ENCODE measurements at places on chromosomes 11 and 22.

DNA sequence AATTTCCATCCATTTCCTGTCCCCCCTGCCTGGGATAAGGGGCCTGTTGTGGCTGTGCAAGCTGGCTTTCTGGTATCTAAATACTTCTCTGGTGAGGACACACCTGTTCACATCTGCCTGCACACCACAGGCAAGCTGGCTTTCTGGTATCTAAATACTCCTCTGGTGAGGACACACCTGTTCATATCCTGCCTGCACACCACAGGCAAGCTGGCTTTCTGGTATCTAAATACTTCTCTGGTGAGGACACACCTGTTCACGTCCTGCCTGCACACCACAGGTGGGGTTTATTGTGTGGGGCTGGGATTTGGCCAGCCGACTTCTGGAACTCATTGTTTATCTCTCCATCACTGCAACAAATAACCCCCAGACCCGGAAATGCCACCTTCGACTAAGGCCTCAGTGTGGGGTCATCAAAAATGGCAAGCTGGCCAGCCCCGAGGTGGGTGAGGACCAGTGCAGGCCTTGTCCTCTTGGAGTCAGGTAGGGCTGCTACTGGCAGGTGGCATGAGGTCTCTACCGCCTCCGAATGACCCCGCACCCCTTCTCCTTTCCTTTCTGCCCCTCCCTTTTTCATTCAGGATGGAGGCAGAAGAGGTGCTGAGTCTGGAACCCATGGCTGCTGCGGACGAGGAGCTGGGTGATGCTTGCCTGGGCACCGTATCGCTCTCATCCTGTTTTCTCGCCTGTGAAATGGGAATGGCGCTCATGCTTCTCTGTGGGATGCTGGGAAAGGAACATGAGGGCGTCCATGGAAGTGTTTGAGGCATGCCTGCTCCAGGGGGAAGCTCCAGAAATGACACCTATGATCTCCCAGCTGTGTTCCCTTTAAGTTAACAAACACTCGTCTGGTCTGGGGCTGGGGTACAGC lies 43.5 kb upstream of the MYEOV start:
- DNase-seq, result no peak

GRCh38 chr22:50076646-50077535 lies 8.3 kb downstream of the MLC1 start:
- no peak for DNase-seq

GRCh38 chr11:134037046-134037908 lies 31.6 kb upstream of the JAM3 start:
- no peak for DNase-seq

DNA sequence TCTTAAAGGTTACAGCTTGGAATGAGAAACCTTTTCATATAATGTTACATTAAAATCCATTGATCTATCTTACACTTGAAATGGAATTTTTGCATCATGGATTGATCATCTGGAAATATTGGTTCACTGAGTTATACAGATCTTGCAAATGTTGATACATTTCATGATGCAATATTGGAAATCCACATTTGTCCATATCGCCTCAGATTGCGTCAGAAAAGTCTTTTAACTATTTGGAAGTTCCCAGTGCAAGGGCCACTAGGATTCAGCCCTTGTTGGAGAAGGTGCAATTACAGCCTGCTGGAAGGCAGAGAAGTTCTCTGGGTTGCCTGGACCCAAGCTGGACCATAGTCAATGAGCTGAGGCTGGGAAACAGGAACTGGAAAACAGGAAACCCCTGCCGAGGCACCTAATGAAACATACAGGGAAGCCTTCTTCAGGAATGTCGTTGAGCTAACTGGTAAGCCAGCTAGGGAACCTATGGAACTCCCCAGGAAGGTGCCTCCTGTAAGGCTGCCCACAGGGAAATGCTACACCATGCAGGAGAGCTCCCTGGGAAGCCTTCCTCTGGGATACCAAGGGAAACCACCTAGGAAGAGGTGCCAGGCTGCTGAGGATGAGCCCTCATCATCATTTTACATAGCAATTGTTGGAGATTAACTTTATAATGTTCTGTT lies 600.4 kb upstream of the CADM1 start:
- DNase-seq, result no peak

DNA sequence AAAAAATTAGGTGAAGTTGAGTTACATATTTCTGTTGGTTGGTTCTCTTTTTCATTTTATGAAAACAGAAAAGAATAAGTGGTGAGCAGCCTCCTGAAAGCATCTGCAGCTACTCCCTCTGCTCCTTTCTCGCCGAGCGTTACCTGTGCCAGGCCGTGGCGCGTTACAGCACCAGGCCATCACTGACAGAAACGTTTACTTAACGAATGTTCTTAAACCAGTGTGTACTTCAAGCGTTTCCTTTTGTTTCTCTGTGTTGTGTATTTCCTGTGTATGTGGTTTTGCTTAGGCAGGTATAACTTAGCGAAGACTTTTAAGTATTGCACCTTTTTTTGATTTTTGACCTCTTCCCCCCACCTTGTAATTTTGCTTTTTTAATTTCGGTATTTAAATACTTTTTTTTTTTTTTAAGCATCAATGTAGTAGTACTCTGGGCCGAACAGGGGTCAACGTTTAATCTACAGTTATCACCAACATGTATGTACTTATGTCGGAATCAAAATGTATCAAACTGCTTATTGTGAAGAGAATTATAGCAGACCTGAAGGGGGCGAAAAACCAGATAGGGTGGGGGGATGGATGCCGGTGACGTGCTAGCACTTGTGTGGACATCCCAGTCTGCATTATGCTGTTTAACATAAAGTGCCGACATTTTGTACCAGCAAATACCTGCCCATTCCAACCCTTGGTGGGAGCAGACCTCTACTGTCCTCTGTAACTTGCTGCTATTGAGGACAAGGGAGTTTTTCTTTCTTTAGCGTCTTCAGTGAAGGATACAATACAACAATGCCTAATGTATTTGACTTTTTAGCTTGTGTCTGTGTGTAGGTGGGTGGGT lies 21.6 kb upstream of the ADSL start:
- DNase-seq, result no peak

- peak; percentile 53 for DNase-seq
Observed at GRCh38 chr11:128506999-128507611, 80.3 kb downstream of the ETS1 start.

- no peak for DNase-seq
Observed at GRCh38 chr11:15434529-15434928, 319.8 kb downstream of the INSC start.

DNA sequence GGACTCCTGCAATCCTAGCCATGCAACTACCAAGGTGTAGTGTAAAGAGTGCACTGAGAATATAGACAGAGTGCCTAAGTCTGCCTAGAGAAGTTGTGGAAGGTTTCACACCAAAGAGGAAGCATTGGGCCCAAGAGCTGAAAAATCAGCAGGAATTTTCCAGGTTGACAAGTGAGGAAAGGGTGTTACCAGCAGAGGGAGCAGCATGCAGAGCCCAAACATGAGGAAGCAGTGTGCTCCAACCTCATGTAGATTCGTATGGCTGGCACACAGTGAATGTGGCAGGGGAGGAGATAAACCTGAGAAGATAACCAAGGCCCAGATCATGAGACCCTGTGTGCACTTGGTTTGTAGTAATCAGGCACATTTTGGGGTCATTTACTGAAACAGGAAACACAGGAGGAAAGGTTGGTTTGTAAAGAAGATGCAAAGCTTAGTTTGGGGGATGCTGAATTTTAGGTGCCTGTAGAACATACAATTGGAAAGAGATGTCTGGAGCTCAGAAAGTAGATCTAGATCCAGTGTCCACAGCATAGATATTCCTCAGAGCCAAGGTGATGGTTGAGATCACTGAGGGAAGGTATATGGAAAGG lies 1.7 kb downstream of the HPX start:
- no peak for DNase-seq

GRCh38 chr11:76795290-76795935 lies 12.3 kb downstream of the TSKU start:
- DNase-seq, result no peak

DNA sequence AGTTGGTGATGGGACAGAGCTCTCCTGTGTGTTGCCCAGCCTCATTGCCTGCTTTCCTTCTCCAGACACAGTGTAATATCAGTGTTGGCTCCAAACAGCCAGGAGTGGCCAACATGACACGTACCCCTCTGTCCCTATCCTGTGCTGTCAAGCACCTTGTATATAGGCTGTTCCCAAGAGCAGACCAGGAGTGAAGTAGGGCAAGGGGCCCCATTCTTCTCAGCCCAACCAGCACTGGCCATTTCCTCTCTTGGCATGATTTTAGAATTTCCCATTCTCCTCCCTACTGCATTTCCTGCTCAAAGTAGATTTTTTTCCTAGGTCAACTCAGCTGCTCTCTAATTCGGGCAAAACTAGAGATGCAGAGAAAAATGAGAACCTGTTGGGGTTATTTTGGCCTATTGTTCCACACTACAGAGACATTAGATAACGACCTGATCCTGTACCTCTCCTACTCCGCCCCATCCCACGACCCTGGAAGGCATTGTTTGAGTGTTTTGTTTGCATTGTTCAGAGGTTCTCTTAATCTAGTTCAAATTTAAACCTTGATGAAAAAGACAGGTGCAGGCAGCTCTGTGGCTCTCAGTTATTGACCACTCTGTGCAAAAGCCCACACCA lies 95.6 kb downstream of the RASSF10 start:
- no peak for DNase-seq

DNA sequence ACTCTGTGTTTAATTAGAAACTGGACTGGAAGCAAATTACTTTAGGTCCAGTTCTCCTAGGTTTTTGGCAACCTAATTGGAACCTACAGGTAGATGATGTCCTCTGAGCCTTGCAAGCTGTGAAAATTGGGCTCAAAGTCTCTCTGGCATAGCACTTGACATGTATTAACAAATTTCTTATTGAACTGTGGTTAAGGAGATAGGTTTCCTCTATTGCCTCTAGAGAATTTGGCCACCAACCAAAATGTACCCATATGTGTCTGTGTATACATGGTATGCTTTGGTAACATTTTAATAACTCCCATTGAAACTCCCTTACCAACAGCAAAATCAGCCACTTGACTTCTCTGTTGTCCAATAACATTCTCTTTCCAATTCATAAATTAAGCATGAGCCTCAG lies at the start of gene OR4D10:
Gene OR4D10, plus strand, starts transcription at position 301 of the 400 bp plus-strand sequence. CDS start 4,115 bp downstream, outside the sequence.
- DNase-seq, result no peak

- DNase-seq, result no peak
Observed at GRCh38 chr11:44858796-44859527, 91.7 kb downstream of the TP53I11 start.

GRCh38 chr11:91798240-91798639 lies 426.4 kb upstream of the FAT3 start:
- DNase-seq, result no peak

DNA sequence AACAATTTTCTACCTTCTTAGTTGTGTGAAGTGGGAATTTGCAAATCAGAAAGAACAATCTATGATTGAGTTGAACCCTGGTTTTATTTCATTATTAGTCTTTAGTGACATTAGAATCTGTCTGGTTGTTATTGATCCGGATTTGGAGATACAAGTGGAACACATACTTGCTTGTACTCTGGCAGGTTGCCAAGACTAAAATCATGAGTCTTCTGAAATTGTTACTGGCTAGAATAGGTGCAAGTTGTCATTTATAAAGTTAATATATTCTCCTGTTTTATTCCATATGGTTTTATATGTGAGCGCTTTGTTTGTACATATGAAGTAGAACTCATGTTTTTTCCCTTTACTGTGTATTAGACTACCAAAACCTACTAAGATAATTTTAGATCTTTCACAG lies 23.0 kb downstream of the CCDC15 start:
- no peak for DNase-seq

DNA sequence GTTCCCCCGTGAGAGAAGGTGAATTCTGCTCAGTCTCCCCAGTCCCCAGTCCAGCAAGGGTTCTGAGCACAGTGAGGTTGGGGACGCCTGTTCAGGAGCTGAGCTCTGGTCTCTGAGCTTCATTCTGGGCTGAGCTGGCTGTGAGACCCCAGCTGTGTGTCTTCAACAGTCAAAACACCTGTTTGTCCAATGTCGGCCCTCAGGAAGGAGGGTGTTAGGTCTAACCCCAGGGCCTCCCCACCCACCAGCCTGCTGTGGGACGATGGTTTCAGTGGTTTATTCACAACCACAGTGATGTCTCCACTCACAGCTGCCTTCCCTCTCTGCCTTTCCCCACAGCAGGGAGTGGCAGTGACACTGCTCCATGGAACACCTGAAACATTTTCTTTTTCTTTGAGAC lies 1282.9 kb downstream of the TBC1D22A start:
- no peak for DNase-seq

GRCh38 chr11:2932850-2933251 lies 3.6 kb upstream of the PHLDA2 start:
- no peak for DNase-seq

DNA sequence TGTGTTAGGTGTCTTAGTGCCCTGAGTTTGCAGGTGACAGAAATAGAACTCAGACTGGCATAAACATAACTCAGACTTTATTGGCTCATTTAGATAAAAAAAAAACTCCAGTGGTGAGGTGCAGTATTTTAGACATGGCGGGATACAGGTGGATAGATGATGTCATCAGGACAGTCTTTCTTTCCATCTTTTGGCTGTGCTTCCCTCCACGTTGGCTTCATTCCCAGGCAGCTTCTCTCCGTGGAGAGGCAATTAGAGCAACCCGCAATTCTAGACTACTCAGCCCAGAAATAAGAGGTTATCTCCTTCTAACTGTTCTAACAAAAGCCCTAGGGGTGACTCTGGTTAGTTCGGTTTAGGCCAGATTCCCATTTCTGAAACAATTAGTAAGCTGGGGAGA lies 40.5 kb downstream of the NCAM1 start:
- DNase-seq, result no peak

DNA sequence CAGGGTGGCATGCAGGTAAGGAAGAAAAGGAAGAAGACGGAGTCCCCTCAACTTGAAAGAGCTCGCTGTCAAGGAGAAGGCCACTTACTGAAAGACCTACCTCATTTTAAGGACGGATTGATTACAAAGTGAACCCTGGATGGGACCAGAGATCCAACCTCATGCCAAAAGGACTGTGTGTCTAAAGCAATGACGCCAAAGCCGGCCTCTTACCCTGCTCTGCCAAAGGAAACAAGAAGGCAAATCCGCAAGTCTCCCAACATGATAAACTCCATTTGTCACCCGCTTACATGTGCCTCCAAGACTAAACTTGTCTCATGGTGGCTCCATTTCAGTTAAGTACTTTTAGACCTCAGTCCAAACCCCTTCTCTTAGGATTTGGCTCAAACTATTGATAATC lies 148.7 kb upstream of the MTMR2 start:
- no peak for DNase-seq

All from SW 1271 (cell line).